ENCODE measurements at places on chromosomes 5 and 9.

DNA sequence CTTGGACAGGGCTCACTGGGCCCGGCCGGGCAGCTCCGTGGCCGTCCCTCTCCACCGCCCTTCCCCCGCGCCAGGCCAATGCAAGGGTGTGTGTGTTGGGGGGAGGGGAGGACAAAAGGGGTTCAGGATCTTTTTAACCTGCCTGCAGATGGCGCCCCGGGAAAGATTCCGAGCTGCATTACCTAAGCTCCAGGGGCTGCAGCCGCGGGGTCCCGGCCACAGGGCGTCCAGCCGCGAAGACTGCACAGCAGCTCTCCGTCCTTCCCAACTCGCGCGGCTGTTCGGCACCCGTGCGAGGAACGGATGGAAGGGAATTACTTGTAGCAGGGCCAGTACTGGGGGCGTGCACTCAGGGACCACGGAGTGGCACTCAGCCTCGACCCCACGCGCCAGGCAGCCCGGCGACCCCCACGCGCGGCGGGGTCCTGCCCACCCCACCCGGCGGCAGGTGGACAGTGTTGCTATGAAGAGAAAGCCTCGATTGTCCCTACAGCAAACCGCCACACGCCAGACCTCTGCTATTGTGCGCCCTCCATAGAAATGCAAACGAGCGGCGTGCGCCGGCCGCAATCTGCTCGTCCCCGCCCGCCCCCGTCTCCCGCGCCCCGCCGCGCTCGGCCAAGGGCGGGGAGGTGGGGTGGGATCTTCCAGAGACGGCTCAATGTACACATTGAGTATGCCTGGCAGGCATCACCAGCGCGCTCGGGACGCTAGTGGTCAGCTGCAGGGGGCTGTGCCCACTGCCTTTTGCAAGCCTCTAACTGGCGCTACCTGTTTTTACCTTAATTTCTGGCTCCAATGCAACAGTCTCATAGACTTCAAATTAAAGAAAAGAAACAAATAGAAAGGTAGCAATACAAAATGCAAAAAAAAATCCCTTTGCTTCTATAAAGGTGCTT, 796 bp upstream of the GADD45G start:
- DNase-seq = no peak

DNA sequence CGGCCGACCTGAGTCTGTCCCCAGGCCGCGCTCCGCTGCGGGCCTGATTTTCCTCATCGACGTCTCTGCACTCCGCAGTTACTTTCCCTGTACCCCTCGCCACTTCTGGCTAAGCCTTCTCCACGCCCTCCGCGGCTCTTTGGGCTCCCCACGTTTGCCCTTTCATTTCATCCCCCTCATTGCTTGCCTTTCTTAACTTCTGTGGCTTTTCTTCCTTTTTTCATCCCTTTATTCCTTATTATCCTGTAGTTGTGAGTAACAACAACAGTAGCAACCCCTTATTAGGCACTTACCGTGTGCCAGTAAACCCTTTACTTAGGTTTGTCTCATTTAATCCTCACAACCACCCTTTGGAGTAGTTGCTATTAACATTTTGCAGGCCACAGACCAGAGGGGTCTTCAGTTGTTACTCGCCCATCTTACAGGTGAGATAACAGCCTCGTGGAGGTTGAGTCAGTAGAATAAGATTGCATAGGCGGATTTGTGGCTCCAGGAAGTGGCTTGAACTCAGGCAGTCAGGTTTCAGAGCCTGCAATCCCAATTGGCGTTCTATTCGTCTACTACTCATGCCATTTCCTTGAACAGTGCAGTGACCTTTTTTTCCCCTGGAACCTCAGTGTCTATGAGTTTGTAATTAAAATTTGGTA, 724 bp downstream of the TCERG1 start:
- DNase-seq = no peak

- DNase-seq = no peak
Measured at GRCh38 chr9:71665247-71665646, 103.1 kb downstream of the CEMIP2 start.

DNA sequence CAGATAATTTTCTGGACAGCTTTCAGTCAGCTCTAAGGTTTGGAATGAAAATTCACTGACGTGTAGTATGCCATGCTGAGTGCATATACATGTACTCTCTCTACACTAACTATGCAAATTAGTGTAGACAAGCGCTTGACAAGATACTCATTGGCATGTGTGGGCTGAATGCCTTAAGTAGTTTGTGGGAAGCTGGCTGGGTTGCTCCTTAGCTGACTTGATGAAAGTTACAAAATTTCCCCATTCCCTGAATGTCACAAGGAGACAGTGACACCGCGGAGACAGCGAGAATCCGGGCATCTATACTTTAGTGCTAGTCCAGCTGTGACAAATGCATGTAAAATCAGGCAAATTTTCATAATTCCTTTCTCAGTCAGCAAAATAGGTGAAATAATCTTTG, 51.6 kb upstream of the C5orf46 start:
- DNase-seq = no peak

- DNase-seq = no peak
Measured at GRCh38 chr5:109937951-109938350, 248.2 kb downstream of the MAN2A1 start.
